ENCODE measurements at places on chromosomes 7 and 10.

GRCh38 chr10:84567133-84567532, 238.7 kb downstream of the CCSER2 start:
- no peak for DNase-seq

- no peak for DNase-seq
Observed at GRCh38 chr10:25888627-25889026, 45.4 kb upstream of the MYO3A start.

- no peak for DNase-seq
Observed at GRCh38 chr10:31034098-31034909, 2.6 kb upstream of the ZNF438 start.

- no peak for DNase-seq
Observed at GRCh38 chr10:72379062-72379461, 24.3 kb upstream of the DNAJB12 start.

DNA sequence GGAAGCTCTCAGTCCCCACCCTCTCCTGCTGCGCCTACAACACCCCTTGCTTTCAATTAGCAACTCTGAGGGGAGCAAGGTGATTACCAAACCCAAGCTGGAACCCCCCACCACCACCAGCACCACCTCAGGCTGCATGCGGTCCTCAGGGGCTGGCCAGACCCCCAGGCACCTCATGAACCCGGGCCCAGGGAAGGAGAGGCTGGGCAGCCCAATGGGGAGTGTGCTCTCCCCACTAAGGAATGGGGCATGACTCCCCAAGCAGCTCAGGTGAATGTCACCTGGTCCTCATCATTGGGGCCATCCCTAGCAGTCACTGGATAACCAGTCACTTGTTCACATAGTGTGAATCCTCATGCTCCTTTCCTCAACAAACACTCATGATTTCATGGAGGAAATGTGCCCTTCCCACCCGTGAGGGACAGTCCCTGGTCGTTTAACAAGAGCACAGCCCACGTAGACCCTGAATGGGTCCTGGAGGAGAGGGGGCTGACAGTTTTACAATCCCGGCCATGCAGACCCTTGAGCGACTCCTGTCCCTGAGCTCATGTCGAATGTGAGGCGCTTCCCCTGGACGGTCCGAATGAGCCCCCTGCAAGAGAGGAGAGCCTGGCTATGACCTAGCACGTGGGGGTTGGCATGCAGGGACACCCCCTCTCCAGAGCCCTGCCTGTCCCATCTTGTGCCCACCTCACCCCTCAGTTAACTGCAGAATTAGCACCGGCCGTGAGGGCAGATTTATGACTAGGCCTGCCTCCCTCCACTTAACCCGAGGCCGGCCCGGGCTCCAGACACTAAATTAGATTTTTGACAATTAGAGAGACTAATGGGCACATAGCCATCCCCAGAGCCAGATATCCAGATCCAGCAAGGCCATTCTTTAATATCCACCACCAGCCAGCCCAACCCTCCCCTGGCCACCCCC, 29.1 kb downstream of the POLL start:
- no peak for DNase-seq

DNA sequence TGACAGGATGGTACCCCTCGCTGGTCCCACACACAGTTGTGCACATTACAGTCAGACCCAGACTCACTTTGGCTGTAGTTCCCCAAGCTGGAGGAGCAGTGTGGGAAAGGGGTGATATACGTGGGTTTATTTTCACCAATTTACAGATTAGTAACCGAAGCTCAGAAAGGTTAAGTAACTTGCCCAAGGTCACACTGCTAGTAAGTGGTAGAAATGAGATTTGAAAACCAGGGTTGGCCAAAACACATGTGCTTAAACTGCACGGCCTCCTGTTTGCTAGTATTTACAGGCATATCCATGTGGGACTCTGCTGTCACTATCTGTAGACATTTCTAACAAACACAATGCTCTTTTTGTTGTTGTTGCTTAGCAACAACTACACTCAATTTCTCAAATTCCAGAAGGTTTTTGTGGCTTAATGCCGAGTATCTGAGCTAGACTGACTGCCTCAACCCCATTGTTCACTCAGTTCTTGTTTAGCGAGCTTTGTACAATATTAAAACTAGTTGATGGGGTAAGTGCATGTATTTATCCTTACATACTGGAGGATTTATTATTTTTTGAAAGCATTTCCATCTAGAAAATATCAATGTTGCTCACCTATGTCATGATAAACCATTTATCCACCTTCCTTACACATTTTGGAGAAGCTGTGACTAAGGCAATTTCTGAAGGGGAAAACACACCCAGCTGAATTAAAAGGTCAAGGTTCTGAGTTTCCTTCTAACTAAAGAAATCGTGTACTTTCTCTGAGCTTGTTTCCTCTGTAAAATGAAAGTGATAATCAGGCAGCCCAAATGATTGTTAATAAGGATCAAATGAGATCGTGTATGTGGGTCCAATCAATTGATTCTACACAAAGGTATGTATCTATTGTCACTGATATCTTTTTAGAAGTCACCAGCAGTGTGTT, 5.3 kb upstream of the TMEM139 start:
- no peak for DNase-seq

DNA sequence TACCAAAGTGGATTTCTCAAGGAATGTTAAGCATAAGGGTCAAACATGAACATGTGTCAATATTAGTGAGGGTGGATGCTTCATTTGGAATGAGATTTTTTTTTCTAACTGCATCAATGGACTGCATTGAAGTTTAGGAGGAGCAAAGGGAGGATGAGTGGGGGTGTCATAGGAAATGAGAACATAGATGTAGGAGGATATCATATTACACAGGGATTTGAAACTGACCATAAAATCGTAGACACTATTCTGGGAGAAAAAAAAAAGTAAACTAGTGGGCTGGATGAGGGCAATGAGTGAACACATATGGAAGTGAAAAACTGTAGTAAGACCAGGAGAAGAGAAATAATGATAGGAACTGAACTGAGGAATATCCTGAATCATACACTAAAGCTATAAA, 109.4 kb downstream of the SEMA3A start:
- DNase-seq, result no peak

DNA sequence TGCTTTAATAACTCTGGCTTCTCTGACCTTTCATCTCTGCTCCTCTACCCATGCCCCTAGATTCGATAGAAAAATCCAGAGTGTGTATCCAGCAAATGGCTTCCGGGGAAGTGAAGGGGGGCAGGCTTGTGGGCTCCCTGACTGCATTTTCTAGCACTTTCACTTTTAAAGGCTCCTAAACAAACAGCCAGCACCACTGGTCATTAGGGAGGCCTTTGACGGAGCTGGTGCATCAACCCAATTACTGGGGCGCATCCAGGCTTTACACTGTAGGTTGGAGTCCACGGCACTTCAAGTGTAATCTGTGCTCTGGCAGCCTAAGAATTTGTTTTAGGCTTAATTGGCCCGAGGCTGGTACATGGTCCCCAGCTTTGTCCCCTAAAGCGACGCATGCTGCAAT, 291.9 kb downstream of the GFRA1 start:
- no peak for DNase-seq

All from activated CD4-positive, CD25-positive, alpha-beta regulatory T cell treated with anti-CD3 and anti-CD28 coated beads, Interleukin-2, amount 50 U/mL, for 72 hours (primary cell).